Sciatic nerve (tissue), 2 donors: ENCODE measurements at places on chromosomes 5 and 9. TPM values are rescaled to one million over a fixed set of nuclear protein-coding genes. Genes with fewer than 3 reads are reported as not detected.

GRCh38 chr9:5646116-5646515, 17.2 kb downstream of the RIC1 start:
- no peak for DNase-seq

- DNase-seq: no peak
Measured at GRCh38 chr5:73337586-73338255, 110.9 kb downstream of the FOXD1 start.

GRCh38 chr5:130601-131131, 38.7 kb downstream of the PLEKHG4B start:
- DNase-seq: no peak

GRCh38 chr9:136021872-136022681, 60.9 kb upstream of the UBAC1 start:
- DNase-seq: no peak

DNA sequence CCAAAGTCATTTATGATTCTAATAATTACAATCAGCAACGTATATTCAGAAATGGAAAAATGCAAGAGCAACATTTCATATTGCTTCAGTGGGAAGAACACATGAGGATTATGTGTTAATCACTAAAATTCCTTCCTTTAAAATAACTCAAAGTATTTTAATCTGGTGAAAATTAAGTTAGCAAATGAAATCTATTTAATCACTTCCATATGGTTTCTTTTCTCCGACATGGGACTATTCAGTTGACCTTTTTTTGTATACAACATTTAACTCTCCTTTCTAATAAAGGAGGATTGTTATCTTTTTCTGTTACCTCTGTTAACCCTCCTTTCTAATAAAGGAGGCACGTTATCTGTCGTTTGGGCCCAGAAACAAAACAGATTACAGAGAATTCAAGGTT, 59.9 kb downstream of the HOMER1 start:
- DNase-seq: no peak

GRCh38 chr5:4518903-4519672, 621.0 kb upstream of the ADAMTS16 start:
- no peak for DNase-seq

GRCh38 chr5:147576646-147577535, 67.0 kb upstream of the DPYSL3 start:
- DNase-seq: peak; percentile 84

- DNase-seq: no peak
Measured at GRCh38 chr5:121325930-121326329, 525.8 kb upstream of the FTMT start.

DNA sequence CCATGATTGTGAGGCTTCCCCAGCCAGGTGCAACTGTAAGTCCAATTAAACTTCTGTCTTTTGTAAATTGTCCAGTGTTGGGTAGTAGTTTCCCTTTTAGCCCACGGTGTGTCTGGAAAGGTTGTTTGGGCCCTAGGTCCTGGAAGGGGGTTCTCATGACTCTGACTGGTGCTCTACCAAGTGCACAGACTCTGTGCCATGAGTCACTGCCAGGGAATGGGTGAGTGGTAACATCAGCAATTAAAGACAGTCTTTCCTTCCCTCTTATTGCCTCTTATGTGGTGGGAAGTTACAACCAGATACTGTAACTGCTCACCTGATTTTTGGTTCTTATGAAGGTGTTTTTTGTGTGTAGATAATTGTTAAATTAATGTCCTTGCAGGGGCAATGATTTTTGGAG, 141.2 kb downstream of the PRDM9 start:
- no peak for DNase-seq

DNA sequence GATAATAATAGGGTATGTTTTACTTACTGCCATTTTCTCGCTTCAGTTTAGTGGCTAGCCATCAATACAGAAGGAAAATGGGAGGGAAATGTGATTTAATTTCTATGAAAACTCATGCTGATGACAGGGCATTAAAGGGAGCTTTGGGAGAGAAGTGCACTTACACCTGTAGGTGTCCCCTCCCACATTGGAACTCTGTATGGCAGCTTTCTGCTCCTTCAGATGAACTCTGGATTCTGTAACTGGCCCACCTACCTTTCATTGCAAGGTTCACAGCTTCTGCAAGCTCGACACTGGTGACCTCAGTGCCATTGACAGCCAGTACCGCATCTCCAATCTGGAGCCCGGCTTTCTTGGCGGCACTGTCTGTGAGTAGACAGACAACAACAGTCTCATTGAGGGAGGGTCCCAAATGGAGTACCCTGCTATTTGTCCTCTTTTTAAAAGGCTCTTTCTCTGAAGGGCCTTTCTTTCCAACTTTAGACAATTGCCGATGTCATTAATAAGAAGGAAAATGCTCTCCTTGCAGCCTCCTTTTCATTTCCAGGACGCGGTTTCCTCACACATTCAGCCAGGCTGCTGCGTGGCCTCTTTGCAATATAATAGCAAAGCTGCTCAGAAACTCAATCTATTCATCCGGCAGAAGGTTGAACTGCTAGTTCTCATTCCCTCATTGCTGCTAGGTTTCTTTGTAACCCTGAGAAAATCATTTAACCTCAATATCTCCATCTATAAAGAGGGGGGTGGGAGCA, 63.6 kb downstream of the NUDT12 start:
- no peak for DNase-seq

DNA sequence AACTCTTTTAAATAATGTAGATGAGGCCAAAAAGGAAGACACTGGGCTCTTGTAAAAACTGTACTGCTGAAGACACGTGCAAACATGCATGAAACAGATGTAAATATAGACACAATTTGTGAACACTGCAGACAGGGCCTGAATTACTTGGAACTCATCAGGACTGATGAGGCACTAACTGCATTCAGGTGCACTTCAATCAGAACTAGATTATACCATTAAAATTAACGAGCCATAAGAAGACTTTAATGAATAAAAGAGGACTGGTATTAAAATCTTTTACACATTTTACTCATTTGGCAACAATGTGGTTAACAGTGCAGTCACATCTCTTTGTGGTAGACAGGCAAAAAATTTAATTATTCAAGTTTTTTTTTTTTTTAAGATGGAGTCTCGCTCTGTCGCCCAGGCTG, 13.4 kb upstream of the ZCCHC9 start:
- DNase-seq: no peak

DNA sequence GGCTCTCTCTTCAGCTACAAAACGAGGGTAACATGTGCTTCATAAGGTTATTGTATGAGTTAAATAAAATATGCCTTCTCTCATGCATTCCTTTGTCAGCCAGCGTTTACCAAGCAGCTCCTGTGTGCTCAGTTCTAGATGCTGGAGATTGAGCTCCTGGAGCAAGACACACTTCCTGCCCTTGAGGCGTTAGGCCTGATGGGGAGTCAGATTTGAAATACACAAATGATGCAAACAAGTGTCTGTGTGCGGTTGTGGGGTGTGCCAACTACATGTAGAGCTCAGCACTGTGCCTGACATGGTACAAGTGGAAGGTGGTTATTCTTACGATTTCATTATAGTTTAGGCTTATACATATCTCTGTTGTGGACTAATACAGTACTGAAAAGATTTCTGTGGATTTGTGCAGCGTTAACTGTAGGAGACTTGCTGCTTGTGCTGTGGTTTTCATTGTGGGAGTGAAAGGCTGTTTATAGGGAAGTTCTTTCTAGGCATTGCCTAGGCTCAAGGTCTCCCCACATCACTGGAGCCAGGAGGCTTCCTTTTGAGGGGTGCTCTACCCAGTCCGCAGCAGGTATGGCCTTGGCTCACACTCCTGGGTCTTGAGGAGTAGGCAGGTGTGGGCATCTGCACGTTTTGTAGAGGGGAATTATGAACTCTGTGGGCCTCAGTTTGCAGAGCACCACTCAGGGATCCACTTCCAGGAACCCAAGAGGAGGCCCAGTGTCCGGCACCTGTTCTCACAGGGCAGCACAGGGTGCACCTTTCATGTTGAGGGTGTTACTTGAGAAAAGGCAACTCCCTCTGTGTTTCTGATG, 39.8 kb upstream of the ANGPTL2 start:
- no peak for DNase-seq

DNA sequence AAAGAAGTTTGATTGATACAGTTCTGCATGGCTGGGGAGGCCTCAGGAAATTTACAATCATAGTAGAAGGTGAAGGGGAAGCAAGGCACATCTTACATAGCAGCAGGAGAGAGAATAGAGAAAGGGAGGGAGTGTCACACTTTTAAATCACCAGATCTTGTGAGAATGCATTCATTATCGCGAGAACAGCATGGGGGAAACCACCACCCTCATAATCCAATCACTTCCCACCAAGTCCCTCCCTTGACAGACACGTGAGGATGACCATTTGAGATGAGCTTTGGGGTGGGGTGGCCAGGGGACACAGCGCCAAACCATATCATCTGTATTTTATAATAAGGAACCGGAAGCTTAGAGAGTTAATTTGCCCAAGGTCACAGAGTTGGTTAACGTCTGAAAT, 13.7 kb upstream of the FOCAD start:
- DNase-seq: no peak

GRCh38 chr5:40499518-40500273, 180.0 kb upstream of the PTGER4 start:
- DNase-seq: no peak

DNA sequence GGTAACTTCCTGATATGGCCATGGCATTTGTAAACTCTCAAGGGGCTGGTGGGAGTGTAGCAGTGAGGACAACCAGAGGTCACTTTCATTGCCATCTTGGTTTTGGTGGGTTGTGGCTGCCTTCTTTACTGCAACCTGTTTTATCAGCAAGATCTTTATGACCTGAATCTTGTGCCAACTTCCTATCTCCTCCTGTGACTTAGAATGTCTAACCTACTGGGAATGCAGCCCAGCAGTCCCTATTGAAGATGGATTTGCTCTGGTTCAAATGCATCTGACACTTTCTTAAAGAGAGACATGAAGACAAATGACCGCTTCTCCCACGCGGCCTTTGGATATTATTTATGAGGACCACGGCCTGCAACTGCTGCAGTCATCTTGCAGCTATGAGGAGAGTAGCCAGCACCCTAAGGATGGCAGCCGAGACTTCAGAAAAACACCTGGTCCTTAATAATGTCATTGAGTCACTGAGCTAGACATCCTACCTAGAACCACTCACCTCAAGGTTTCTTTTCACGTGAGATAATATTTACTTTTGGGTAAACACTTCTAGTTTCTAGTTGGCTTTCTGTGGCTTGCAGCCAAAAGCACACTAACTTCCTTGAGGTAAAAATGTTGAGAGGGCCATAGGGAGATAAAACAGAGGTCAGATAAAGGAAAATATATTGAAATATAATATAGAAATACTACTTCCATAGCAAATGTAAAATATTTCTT, 28.2 kb downstream of the CETN3 start:
- no peak for DNase-seq

- no peak for DNase-seq
Measured at GRCh38 chr9:16950051-16950450, 79.6 kb upstream of the BNC2 start.

DNA sequence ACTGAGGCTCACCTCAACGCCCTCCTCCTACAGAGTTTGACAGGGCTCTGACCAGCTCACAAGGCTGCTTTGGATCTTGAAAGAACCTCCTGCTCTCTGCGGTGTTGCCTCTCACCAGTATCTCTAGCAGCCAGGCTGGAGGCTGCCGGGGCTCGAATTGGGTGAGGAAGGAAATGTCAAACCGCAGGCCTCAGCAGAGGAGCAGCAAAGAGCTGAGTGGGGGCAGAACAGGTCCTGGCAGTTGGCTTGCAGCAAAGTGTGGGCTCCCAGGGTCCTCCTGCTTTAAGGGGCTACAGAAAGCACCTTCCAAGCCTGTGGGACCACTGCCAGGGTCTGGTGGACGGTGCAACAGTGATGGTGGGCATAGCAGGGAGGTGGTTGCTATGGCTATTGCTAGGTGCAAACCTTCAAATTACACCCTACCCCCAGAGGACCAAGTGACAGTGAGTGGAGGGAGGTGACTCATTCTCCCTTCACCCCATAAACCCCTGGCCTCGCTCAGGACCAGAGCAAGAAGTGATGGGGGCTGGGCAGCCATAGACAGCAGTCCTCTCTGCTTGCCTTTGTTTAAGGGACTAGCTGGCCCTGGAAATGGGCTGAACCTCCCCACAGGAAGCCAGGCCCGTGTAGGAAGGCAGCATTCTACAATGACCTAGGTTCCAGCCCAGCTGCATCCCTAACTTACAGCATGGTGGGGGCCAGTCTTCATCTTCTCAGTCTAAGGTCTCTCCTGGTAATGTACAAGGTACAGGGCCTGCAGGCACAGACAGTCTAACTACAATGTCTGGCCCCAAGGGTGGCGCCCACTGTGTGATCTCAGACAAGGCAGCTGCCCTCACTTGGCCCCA, 18.7 kb downstream of the LCP2 start:
- DNase-seq: no peak

GRCh38 chr9:83327323-83327722, 210.9 kb downstream of the FRMD3 start:
- no peak for DNase-seq

- DNase-seq: no peak
Measured at GRCh38 chr5:127447827-127448226, 69.6 kb upstream of the PRRC1 start.

DNA sequence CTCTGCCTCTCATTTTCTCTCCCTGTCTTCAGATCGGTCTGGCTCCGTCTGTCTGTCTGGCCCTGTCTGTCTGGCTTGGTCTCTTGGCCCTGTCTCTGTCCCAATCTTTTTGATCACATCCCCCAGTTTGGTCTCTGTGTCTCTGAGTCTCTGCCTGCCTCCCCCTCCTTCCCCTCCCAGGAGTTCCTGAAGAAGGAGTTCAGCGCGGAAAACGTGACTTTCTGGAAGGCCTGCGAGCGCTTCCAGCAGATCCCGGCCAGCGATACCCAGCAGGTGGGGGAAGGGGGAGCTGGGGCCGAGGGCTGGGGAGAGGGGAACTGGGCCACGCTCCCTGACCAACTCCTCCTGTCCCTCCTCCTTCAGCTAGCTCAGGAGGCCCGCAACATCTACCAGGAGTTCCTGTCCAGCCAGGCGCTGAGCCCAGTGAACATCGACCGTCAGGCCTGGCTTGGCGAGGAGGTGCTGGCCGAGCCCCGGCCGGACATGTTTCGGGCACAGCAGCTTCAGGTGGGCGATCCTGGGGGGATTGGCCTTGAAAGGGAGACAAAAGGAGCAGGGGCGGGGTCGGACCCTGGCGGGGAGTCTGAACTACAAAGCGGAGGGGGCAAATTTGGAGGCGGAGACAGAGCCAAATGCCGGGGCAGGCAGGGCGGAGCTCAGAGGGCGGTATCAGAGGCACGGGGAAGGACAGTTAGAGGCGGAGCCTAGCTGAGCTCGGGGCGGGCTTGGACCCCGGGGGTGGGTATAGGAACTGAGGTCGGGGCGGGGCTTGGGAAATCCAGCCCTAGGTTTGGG, 9.0 kb downstream of the RGS14 start:
- peak; percentile 92 for DNase-seq

DNA sequence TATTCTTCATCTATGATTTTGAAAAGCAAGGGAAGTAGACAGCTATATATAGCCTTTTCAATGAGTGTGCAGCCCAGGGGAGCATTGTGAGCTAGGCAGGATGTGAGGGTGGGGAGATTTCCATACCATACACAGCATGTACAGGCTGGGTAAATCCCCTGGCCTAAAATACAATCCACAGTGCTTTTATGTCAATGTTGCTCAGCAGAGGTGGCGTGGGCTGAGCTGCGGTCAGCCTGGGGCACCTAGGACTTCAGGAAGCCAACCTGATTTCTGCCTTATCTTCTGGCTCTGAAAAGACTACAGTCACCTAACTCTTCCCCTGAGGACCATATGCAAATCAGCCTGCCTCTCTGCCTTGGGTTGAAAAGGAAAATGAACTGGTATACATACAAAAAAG, 6.3 kb upstream of the GARIN3 start:
- no peak for DNase-seq

DDX4 gene
- not detected for total RNA-seq

ARID3C gene
- total RNA-seq: 1.2 TPM

SHLD3 gene
- 3.1 TPM for total RNA-seq

ADGRD2 gene
- total RNA-seq: not detected

TSSK1B gene
- 0.36 TPM for total RNA-seq

FGF10 gene
- total RNA-seq: 13.1 TPM

AGXT2 gene
- total RNA-seq: not detected

GPX3 gene
- 1,443 TPM for total RNA-seq
